ENCODE measurements at places on chromosomes 3 and 15. TPM values are rescaled to one million over a fixed set of nuclear protein-coding genes. Genes with fewer than 3 reads are reported as not detected.

The ALDH1L1 gene
- total RNA-seq = 3.3 TPM

The XYLB gene
- total RNA-seq = 3.1 TPM

The LRRC31 gene
- 1.7 TPM for total RNA-seq

The GPR149 gene
- total RNA-seq = not detected

The NANOGP8 gene
- not detected for total RNA-seq

The CLEC3B gene
- total RNA-seq = 265 TPM

The SGO1 gene
- not detected for total RNA-seq

The CCR9 gene
- total RNA-seq = not detected

The CRTC3 gene
- total RNA-seq = 49.0 TPM

The ST6GAL1 gene
- total RNA-seq = 116 TPM

The MCCC1 gene
- 61.4 TPM for total RNA-seq

The CRBN gene
- total RNA-seq = 56.0 TPM

The FAM174B gene
- 62.9 TPM for total RNA-seq

The IL5RA gene
- 0.69 TPM for total RNA-seq

The CCR4 gene
- 1.2 TPM for total RNA-seq

The SOX14 gene
- total RNA-seq = not detected
